ENCODE measurements at places on chromosomes 6 and 20.

GRCh38 chr20:325889-326644, 715 bp downstream of the SOX12 start:
- peak; percentile 55 for DNase-seq

DNA sequence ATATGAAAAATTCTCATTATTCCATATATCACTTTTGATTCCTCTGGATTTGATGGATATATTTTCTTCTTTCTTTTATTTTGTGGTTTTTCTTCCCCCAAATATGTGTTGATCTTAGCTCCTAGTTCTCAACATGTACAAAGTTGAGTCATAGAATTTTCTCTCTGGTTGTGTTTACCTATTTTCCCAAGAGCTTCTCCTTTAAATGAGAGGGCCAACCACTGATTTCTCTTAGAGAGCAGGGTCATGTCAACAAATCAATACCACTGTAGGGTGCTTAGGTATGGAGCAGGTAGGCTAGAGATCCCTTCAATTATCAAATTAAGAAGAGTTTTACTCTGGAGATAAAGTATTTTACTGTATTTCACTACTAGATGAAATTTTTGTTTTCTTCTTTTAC, 145.7 kb downstream of the BMP5 start:
- no peak for DNase-seq

GRCh38 chr6:6841571-6841970, 253.1 kb downstream of the LY86 start:
- DNase-seq: no peak

DNA sequence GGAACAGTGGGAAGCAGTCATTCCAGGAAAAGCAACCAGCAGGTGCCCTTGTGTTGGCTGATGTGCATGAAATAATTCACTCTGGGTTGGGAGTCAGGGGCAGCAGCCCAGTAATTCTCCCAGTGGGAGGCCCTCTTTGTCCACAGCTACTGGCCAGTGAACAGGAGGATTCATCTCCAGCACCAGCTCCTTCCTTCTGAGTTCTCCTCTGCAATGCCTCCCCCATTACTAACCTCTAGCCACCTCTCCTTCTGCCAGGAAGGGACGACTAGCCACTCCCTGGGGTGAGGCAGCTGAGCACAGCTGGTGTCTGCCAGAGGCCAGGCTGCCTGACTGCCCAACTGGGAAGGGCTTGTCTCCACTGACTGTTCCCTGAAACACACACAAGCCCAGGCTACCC, 12.5 kb upstream of the R3HDML start:
- DNase-seq: no peak

DNA sequence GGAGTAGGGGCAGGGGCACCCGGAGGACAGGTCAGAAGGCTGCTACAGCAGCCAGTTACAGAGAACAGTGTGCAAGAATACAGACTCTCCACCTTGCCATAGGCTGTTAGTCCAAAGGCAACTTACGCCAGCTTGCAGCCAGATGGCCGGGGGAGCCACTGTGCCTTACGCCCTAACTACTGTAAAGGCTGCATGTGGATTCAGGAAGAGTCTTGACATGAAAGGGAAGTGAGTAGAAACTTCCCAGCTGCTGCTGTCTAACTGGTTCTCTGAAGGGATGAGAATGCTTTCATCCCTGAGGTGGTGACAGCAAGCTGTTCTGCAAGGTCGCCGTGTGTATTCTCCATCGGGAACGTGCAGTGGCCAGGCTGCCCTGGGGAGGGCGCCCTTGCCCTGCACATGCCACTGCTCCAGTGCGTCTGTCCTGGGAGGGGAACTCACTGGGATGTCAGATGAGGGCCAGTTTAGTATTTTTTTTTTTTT, 46.1 kb downstream of the LYRM4 start:
- peak; percentile 83 for DNase-seq

DNA sequence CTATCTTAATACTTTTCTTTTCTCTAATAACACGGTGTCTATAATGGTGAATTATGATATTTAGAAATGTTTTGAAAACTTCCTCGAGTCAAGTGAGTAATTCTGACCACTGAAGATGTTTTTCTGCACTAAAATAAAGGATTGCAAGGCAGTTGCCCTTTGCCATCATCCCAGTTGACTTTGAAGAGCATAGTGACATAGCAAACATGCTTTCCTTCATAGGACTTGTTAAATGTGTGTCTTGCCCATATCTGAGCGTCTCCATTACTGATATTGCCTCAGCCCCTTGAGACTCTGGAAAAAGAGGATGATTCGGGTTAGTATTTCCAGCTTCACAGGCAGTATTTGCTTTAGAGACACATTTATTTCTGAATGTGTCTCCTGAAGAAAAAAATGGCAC, 125.2 kb upstream of the MCHR2 start:
- no peak for DNase-seq

- DNase-seq: no peak
Measured at GRCh38 chr20:20092827-20093226, 40.5 kb downstream of the CFAP61 start.

GRCh38 chr6:82441047-82441855, 77.6 kb downstream of the TPBG start:
- DNase-seq: no peak

GRCh38 chr6:31349301-31349700, 7.7 kb downstream of the HLA-B start:
- no peak for DNase-seq

DNA sequence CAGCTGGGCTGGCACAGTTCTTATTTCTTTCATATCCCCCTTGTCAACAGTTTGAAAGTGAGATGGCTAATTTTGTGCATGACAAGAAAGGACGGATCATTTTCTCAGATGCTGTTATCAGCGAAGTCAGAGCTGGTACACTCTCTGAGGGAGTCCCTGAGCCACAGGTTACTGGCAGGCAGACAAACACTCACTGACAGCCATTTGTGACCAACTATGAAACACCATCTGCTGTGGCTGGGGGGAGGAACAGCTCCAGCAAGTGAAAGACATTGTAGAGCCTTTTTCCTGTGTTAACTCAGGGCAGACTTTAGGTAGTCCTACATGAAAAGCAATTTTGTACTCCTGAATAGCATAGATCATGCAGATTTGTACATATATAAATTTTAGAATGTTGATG, 22.2 kb downstream of the OLIG3 start:
- DNase-seq: no peak

DNA sequence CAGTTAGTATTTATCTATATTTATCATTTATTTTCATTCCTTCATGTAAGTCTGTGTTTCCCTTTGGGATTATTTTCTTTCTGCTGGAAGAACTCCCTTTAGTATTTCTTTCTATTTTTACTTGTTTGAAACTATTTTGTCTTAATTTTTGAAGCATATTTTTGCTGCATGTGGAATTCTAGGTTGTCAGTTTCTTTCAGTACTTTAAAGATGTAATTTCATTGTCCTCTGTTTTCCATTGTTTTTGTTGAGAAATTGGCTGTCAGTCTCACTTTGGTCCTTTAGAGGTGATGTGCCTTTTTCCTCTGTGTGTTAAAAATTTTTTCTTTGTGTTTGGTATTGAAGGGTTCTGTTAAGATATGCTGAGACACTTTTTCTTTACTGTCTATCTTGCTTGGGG, 17.1 kb downstream of the RNF182 start:
- DNase-seq: no peak

- DNase-seq: no peak
Measured at GRCh38 chr6:125931733-125932450, 24.7 kb upstream of the HINT3 start.

- DNase-seq: no peak
Measured at GRCh38 chr6:13504611-13505344, 17.4 kb upstream of the GFOD1 start.

Data from left kidney (tissue), 8 donors.